ENCODE measurements at places on chromosomes 7 and 10. TPM values are rescaled to one million over a fixed set of nuclear protein-coding genes. Genes with fewer than 3 reads are reported as not detected.

Gene HUS1
- 15.9 TPM for total RNA-seq

Gene ERVW-1
- total RNA-seq: 1.1 TPM

Gene SSC4D
- total RNA-seq: 25.5 TPM

Gene CFAP46
- total RNA-seq: 0.70 TPM

- no peak for DNase-seq
These were observed 190.9 kb downstream of the DNAJB6 start for GRCh38 chr7:157527686-157528085.

DNA sequence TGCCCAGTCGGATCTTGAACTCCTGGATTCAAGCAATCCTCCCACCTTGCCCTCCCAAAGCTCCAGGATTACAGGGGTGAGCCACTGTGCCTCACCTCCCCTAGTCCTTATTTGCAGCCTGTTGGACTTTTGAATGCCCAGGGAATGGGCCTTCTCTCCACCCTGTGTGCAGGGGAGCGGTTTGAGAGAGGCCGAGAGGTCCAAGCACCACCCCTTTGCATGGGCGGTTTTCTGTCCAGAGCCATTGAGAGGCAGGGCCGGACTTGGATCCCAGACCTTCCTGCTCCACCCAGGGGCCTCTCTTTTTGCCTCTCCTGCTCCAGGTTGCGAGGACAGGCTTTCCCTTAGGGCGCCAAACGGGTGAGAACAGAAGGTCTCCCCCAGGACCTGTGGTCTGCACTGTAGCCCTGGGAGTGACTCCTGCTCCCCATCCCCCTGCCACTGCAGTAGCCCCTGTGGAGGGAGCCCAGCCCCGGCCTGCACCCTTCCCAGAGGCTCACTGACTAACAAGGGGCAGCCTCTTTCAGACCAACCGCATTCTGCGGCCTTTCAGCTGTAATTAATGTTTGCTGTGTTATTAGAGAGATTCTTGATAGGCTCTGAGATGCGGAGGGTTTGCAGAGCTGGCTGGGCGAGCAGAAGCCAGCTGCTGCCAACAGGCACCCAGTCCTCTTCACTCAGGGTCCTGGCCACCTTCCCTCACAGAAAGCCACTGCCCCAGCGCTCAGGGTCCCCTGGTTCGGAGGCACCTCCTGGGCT is 57.9 kb downstream of the ELFN1 start:
- DNase-seq: no peak

DNA sequence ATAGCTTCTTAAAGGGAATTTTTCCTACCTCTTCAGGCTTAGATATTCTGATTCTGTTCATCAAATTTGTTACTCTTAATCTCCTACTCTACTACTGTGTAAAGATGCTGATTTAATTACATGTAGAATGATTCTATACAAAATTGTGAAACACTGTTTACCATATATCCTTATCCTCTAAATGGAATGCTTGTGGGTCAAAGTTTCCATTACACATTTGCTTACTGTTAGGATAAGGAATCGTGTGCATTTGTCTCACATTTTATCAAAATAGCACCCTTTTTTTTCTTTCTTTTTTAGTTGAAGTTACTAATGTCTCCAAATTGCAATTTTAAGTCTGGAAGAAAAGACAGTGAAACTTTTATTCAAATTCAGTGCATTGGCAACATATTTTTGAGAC is 65.3 kb downstream of the TFEC start:
- DNase-seq: no peak

DNA sequence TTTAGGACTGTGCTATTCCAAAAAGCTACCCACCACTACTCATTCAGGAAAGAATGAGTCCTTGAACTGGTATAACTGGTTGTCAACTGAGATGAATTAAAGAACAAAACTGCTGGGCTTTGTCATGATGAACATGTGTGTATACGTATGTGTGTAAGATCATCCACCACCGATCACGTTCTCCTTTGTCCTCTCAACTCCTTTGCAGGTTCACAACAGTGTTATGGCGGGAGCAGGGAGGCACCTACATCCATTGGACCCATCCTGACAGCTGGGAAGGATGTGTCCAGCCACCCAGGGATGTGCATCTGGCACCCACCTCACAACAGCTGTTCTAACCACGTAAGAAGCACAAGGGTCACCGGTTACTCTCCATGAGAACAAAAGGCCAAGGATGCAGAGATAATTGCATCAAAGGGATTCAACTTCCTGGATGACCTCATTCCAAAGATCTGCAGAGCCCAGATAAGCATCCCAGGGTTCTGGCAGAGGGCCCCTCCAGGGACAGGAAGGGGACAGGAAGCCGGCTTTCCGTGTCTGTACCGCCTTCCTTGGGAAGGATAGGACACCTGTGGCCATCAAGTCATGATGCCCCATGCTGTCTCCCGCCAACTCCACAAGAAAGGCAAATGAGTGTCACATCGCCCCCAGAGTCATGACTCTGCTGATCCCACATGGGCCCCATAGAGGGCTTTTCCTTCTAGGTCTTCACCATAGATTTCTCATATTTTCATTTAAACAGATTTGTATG is 66.1 kb downstream of the STEAP1B start:
- DNase-seq: no peak

Data from H7 (cell line).